ENCODE measurements at places on chromosomes 13 and 19.

DNA sequence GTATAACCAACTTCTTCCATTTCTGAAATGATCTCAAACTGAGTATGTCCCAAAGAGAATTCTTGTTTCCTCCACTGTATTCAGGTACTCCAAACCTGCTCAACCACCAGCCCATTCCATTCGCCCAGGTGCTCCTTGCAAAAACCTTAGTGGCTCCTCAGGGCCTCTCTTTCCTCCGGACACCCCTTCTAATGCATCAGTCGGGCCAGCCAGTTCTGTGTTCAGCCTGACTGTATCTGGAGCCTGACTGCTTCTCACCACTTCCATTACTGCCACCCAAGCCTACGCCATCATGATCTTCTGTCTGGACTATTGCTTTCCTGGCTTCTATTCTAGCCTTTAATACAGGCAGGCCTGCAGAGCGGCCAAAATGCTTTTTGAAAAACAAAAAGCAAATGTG, 1.5 kb downstream of the PHF11 start:
- no peak for DNase-seq

- no peak for DNase-seq
Measured at GRCh38 chr19:371501-372168, 27.0 kb upstream of the MIER2 start.

DNA sequence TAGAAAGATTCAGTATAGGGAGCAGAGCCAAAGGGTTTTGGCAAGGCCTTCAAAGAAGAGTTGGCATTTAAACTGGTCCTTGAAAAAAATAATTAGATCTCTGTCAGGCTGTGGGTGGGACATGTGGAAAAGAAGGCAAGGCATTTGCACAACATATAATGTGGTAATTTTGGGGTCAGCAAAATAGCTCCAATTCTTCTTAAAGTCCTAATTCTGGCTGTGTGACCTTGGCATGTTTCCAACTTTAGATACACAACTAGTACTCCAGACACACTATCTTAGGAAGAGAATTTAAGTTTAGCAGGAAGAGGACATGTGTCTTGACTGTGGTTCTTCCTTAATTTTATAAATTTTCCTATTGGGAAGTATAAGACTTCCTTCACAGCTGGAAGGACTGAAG, 206.3 kb downstream of the PCDH17 start:
- DNase-seq: no peak

- no peak for DNase-seq
Measured at GRCh38 chr13:79779761-79780160, 298.8 kb downstream of the NDFIP2 start.

DNA sequence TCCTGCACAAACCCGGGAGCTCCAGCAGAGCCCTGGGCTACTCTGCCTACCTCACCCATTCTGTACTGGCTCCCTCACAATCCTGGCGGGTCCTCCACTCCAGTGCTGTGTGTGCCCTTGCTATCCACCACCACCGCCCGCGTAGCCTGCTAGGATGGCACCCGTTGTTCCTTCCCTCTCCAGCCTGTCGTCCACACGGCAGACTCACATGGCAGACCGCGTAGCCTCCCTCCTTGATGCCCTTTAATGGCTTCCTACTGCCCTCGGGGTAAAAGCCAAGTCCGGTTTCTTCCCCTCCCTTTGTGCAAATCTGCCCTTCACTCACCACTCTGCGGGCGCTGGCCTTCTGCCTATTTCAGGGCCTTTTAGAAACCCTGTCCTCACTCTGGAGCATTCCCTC, 106.6 kb downstream of the RAB20 start:
- no peak for DNase-seq

GRCh38 chr13:21638319-21639282, 32.3 kb upstream of the FGF9 start:
- DNase-seq: no peak

GRCh38 chr19:35555301-35556005, 8.0 kb downstream of the ATP4A start:
- DNase-seq: no peak

DNA sequence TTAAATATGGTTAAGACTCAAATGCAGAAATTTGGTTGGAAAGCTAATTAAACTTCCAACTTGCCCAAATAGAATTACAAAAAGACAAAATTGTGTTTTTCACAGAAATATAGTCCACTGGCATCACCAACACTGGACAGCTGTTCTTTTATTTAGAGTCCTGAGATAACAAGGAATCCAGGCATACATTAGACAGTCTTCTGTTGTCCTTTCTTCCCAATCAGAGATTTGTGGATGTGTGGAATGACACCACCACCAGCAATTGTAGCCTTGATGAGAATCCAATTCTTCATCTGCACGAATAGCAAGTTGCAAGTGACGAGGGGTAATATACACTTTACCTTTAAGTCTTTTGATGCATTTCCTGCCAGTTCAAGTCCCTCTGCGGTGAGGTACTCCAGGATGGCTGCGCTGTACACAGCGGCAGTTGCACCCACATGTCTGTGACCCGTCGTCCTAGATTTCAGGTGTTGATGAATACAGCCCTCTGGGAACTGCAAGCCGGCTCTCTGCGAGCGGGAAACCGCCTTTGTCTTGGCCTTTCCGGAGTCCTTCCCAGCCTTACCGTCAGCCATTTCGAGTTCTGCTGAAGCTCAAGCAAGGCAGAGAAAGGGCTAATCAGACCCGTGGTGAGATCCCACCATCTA, 14.7 kb downstream of the UBAC2 start:
- peak; percentile 60 for DNase-seq

- no peak for DNase-seq
Measured at GRCh38 chr19:41367848-41368301, 3.9 kb upstream of the B9D2 start.

Measured in activated effector memory CD4-positive, alpha-beta T cell treated with Interleukin-2 at 50 U/mL for 16 hours (primary cell).